Activated T-helper 9 cell treated with anti-CD3 and anti-CD28 coated beads, Interleukin-2, amount 50 U/mL, for 16 hours (primary cell): ENCODE measurements at places on chromosomes 2 and 18.

DNA sequence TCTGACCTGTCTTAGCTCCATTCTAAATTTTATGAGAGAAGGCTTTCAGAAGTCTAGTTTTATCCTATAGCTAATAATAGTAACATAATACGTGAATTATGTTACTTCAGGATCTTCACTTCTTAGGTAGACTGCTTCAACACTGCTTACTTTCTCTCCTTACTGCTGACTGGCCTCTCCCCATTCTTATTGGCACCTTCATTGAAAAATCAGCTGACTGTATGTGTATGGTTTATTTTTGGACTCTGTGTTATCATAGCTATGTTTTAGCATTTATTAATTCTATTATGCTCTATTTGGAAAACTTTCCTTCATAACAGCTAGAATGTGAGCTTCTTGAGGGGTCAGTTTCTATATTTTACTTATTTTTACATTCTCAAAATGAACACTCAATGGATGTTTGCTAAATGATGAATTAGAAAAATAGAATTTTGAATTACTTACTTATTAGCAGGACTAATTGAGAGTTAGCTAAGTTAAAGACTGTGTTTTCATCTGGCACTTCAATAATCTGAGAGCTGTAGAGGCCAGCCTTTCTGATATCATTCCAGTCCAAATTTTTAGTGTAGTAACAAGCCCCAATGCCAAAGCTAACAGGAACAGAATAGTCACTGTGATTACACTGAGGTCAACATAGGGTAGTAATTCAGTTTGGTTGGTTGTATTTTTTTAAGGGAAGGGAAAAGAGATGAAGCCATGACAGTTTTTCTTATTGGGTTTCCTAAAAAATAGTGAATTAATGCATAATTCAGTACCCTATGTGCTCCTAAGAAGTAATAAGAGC, 92.3 kb downstream of the TTC27 start:
- DNase-seq: no peak

DNA sequence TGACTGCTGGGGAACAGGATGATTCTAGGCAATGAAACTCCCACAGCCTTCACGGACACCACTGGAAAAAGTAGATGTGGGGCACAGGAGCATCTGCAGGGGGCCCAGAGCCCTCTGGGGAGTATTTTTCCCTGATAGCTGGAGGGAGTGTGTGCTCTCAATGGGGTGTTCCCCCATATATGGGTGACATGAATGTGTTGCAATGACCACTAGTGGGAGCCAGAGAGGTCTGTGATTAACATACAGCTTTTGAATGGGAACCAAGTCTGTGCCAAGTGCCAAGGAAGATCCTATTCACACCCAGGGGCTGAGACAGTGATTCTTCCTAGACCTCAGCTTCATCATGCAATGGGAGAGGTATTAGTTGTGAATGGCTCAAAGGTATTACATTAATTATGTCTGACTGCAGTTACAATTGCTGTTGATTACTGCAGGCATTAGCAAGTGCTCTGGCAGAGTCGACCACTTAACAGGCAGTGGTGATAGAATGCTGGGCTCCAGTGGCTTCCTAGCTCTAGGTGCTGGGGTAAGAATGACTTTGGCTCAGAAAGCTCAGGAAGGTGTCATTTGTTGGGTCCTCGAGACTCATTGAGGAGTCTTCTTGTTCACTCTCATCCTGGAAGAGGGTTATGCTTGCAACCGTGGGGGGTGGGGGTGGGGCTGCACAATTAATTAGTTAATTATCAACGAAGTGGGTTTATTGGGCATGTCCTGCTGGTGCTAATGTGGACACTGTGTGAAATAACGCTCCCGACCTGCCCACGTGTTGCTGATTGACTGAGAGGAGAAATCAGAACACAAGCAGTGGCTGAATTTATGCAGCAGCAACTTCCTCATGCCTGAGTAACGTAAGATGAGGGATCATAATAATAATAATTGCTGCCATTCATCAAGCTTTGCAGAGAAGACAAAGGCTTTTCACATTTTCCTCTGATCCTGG, 194.1 kb downstream of the CLIP4 start:
- DNase-seq: peak; percentile 3

GRCh38 chr18:37532917-37533316, 32.7 kb downstream of the CELF4 start:
- DNase-seq: no peak

DNA sequence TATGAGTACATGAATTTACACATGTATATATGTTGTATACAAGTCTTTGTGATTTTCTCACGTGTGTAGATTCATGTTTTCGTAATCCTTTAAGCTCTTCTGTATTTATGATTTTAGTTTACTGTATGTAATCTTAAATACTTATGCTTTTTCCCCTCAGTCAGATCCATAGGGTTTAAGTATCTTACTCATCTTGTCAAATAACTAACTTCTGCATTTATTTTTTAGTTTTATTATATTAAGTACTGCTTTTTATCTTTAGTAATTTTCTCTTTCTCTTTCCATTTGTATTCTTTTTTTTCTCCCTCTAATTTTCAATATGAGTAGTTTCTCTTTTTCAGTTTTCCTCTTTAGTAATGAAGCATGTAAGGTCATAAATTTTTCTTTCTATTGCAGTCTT, 179.4 kb downstream of the LCLAT1 start:
- no peak for DNase-seq

- no peak for DNase-seq
Measured at GRCh38 chr2:222903234-222904220, 42.7 kb downstream of the ACSL3 start.

DNA sequence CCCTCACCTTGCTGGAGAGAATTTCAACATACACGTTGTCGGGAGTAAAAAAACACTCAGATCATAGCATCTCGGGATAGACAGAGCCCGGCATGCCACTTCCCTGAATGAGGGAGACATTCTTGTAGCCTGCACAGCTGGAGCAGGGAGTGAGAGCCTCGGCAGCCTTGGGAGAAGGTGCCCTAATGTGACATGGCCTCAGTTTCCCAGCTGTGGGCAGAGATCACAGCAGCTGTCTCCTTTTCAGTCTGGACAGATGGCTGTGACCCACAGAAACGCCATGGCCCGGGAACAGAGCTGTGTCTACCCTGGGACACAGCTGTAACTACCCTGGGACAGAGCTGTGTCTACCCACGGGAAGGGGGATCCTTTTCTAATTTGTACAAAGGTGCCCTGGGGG, 55.9 kb downstream of the HS1BP3 start:
- no peak for DNase-seq

- no peak for DNase-seq
Measured at GRCh38 chr18:56083523-56084287, 495.7 kb upstream of the TCF4 start.

- no peak for DNase-seq
Measured at GRCh38 chr2:84861539-84861938, 19.3 kb downstream of the TRABD2A start.

DNA sequence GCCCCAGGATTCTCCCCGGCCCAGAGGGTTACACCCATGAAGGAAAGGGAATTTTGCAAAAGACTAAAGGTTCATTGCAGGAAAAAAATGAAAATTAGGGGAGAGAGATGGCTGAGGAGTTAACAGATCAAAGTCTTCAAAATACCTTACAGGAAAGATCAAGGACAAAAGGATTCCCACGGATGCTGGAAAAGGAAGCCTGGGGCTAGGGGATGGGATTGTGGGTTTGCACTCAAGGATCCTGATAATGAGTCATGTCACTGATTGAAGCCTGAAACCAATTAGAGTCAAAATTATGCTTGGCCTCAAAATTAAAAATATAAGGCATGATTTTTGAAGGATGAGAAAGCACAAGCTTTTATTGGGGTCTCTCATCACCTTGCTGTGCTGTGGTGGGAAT, 32.6 kb upstream of the COPS8 start:
- DNase-seq: no peak

DNA sequence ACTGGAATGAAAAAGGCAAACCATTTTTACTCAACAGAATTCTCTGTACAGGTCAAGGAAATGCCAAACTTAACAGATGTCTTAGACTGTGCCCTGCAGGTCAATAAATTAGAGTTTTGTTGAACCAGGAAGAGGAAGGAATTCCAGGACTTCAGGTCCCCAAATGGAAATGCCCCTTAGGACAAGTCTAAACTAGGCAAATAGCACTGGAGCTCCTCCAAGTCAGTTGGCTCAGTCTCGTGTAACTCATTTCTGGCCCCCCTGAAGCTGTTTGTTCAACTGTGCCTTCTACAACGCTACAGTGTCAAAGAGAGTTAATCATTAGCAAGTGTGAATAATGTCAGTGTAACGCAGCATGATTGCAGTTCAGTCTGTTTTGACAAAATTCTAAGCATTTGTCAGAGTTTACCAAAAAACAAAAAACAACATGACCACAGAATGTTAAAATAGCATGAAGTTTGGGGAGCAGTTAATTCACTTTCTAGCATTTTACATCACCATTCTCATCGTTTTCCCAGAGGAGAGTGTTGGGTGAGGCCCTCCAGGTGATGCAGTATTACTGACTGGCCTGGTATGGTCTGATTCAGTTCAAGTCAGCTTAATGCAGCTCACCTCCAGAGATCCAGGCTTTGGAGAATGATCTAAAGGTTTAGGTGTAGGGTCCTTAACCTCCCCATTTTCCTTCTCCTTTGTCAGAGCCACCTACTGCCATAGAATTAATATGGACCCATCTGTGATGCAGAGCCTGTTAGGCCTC, 108.1 kb downstream of the AQP4 start:
- no peak for DNase-seq

DNA sequence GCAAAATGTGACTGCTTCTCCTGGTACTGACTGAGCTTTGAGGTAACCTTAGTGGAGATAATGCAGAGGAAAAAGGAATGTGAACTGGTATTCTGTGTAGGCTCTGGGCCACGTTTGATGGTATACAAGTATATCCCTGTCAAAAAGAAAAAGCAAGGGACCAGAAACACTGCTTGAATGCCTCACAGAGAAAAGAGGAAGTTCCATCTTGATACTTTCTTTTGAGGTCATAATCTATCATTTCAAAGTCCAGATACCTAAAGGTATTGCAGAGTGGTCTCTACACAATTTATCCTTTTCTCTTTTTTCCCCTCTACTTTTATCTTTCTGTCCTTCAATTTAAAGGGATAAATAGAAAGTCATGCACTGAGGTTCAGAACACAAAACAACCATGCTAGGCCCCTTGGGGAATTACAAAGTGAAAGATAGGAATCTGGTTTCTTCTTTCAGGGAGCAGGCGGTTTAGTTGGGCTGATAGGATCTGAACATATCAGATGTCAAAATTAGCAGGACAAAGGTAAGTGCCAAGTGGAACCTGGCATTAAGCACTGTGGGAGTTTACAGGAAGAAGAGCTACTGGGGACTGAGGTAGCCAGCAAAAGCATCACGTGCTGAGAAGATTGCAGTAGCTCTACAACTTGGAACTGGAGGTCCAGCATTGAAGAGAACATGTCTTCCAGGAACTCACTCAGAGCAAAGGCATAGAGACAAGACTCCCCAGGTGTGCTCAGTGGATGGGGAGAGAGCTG, 121.2 kb downstream of the LYPD6 start:
- DNase-seq: no peak

- no peak for DNase-seq
Measured at GRCh38 chr2:225076125-225076524, 33.9 kb upstream of the DOCK10 start.

GRCh38 chr18:10482985-10483949, 28.8 kb downstream of the APCDD1 start:
- no peak for DNase-seq

- DNase-seq: no peak
Measured at GRCh38 chr2:151240433-151240832, 21.2 kb downstream of the RBM43 start.

DNA sequence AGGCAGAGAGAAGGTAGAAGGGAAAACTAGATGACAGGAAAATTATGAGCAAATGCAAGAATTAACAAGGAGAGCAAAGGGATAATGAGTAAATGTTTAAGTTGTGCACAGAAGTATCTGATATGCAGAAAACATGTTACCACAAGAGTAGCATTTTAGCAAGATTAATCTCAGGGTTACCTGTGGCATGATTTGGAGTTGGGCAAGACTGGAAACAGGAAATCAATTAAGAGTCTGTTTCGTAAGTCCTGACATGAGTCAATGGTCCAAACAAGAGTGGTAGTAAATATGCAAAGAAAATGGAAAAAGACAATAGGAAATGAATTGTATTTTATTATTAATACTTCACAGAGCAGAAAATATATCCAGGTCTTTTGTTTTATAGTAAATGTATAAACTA, 17.3 kb upstream of the MTX2 start:
- no peak for DNase-seq

DNA sequence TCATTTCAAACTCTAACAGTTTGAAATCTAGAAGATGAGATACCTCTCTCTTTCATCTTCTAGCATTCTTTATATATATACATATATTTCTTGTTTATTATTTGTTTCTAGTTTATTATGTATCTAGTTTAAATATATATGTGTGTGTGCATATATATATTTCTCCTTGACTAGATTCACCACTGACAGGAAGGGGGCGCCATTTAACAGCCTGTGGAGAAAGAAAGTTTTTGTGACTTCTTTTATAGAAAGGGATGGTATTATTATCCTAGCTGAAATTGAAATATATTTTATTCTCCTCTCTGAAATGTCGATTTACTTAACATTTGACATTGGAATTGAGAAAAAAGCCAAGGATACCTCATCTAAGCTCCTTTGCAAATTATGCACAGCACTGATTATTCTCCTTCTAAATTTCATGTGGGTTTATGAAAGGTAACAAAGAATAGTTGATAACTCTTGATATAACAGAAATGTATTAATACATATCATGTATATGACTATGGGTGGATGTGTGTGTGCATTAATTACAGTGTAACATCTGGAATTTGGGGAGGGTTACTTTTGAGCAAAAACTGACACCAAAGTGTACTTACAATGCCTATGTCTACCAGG, 160.7 kb upstream of the NT5C1B start:
- DNase-seq: no peak

DNA sequence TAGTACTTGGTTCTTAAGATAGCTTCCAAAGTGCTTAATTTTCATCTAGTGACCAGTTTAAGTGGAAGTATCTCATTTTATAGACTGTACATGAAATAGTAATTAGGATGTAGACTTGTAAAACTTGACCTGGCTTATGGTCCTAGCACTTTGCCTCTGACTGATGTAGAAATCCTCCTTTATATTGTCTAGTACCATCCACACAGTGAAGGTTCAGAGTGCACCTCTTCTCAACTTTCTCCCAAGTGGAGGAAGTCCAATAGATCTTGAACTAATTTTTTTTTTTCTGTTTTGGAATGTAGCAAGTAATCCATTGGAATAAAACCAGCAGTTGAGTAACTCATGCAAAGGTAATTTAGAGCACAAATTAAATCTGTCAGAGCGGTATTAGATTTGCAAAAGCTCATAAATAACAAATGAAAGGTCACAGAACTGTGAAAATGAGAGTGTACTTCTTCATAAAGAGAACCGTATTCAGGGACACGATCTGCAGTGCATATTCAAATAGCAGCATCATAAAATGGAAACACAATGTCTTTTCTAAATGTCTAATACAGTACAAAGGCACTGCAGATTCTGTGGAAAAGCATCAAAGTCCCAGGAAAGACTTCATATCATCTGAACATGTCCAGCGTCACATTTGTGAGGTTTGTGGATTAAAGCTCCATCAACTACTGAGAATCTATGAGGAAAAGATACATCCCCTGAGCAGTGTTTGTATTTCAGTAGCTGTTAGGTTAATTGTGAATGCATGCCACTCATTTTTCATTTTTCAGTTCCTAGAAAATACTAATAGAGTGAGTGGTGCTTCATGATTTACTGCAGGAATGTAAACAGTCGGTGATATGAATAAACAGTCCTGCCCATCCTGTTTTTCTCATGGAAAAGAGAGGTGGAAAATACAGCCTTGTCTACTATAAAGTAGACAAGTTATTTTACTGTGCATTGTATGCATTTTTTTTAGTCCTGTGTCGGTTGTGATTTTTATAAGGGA, 100.7 kb downstream of the LYPD6 start:
- DNase-seq: no peak

GRCh38 chr2:134657650-134658250, 61.0 kb downstream of the TMEM163 start:
- no peak for DNase-seq

GRCh38 chr2:151765760-151766410, 31.6 kb upstream of the NEB start:
- DNase-seq: no peak
